ENCODE measurements at places on chromosomes 1 and 21.

DNA sequence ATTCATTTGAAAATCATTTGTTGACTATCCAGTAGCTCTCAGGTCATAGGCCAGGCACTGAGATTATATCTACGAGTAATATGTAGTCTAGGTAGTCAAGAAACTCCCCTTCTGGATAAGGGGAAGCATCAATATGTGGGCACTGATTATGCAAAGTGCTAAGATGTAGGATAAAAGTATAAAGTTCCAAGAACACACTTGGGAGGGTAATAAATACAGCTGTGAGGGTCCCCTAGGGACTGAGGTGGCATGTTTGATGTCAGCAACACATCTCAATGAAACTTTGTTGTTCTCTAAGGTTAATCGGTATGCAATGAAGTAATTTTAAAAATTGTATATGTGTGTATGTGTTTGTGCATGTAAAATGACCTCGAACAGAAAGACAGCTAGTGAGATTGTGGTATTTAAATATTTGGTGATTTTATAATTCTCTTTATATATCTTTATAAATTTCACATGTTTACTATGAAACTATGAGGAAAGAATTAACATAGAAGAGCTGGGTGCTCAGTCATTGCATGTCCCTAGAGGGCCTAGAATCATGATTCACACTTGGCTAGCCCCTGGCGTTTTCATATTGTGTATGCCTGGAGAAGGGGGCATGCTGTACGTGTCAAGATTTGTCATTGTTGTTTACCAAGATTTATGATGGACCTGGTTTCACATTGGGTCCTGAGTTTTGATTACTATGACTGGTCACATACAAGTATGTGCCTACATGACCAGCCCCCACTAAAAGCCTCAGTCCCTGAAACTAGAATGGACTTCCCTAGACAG is 140.1 kb upstream of the DUSP10 start:
- no peak for DNase-seq

DNA sequence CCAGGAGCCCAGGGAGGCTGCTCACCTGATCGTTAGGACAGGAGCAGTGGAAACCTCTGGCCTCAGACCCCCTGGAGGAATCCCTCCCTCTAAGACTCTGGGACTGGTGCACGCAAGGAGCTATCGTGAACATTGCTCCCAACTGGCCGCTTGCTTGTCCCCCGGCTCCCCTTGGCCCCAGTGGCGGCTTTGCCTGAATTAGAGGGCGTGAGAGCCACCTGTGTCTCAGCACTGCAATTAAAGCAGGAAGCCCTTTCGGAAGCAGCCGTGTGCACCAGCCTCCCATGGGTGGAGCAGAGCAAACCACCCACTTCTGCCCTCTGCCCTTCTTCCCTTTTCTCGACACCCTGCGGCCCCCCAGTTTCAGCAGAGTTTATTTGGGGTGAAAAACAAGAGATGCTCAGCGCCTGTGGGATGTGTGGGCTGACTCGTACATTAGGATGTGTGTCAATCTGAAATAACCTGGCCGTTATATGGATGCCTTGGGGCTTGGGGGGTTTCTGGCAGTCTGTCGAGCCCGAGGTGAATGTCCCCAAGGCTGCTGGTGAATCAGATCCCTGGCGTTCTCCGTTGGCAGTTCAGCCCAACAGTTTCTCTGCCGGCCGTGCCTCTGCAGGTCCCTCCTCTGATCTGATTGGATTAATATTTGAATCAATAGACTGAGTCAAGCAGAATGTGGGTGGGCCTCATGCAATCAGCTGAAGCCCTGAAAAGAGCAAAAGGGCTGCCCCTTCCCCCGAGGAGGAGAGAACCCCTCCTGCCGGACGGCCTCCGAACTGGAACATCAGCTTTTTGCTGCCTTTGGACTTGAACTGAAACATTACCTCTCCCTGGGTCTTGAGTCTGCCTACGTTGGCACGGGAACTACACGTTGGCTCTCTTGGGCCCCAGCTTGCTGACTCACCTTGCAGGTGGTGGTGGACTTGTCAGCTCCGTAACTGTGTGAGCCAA is 7.3 kb upstream of the UMODL1 start:
- DNase-seq = no peak

DNA sequence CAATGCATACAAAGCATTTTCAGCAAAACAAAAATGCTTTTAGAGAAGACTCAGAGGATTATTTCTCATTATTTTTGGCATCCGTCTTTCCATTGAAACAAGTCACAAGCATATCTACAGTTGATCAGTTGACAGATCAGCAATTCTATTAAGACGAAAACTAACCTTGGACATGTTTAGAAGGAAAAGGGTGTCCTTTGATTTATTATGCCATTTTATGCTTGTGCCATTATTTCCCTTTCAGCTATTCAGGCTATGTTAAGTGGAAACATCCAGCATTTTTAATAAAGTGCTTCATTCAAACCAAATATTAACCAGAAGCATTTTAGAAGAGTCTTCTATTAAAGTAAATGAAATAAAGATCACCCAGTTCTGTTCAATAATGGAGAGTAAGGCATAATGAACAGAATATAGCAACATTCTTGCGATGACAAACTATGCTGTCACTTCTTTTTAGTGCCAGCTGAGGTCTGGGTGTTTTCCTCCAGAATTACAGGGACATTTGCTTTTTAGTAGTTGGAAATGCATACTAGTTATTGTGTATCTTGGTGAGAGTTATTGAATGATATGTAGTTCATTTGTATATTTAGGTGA is 481.4 kb downstream of the PLA2G4A start:
- DNase-seq = no peak

- DNase-seq = no peak
Measured at GRCh38 chr21:16634515-16634914, 878.3 kb upstream of the CXADR start.

- DNase-seq = no peak
Measured at GRCh38 chr1:91757763-91758460, 128.0 kb downstream of the TGFBR3 start.

DNA sequence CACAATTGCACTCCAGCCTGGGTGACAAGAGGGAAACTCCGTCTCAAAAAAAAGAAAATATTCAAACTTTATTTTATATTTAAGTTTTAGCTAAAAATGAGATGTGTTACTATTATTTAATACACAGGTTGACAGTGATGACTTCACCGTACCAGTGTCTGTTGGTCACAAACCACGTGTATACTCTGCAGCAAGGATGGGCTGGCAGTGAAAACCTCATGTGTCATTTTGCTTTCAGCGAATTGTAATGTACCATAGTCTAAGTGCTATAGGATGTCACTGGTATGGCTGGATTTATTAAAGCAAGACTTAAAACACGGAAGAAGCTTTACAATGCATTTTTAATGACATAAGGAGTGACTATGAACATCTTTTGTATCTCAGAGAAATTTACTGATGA is 28.1 kb upstream of the NHLH2 start:
- no peak for DNase-seq

DNA sequence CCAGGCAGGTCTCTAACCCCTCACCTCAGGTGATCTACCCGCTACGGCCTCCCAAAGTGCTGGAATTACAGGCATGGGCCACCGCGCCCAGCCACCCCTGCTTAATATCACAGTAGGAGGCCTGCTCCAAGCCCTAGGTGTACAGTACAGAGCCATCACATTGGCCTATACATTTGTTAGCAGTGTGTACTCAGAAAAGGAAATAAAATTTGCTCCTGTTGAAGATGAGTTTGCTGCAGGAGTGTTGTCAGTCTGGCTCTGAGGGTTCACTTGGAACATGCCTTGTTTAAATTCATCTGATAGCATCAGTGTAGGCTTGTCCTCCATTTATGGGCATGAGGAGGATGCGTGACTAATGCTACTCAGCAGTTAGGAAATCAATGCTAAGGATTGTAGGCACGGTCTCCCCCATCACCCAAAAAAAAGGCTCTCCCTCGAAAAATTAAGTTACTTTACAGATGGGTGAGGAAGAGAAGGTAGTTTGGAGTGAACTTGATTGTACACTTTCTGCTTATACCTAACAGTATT is 4.6 kb upstream of the ENAH start:
- no peak for DNase-seq

DNA sequence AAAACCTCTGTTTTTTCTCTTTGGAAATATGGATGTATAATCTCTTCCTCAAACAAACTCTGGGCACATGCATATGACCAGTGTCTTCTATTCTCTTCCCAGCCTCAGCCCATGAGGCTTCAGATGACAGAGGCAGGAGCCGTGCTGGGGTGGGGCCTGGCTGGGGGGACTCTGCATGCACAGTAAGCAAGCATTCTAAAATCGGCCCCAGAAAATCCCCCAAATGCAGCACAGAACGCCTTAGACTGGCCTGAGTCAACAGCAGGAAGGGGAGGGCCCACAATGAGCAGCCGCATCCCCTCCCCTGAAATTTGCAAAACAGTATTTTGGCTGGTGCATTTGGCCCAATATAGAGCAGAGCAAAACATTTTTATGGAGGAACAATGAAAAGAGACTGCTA is 47.8 kb downstream of the ITPKB start:
- DNase-seq = no peak

DNA sequence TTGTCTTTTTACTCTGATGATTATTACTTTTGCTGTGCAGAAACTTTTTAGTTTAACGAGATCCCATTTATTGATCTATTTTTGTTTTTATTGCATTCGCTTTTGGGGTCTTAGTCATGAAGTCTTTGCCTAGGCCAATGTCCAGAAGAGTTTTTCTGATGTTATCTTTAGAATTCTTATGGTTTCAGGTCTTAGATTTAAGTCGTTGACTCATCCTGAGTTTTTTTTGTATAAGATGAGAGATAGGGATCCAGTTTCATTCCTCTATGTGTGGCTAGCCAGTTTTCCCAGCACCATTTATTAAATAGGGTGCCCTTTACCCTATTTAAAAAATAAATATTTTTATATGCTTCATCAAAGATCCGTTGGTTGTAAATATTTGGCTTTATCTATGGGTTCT is 13.2 kb downstream of the MAN1C1 start:
- no peak for DNase-seq

DNA sequence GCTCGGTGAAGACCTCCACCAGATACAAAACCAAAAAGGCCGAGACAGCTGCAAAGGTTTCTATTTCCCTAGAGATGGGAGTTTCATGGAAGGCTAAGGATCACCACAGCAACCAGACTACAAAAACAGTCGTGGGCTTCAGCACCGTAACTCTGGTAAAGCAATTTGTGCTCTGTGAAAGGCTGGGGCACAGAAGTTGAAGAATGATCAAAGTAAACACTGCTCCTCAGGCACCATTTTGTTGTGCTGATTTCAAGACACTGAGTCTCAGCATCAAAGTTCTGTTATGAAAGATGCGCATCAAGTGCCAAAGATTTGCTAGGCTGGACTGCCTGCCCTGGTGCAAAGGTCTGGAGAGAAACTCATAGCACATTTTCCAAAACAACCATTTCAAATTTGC is 116.2 kb downstream of the TGFBR3 start:
- no peak for DNase-seq

GRCh38 chr1:95888941-95889390 is 655.0 kb downstream of the RWDD3 start:
- no peak for DNase-seq

- DNase-seq = no peak
Measured at GRCh38 chr1:197471248-197471985, 203.4 kb downstream of the CRB1 start.

DNA sequence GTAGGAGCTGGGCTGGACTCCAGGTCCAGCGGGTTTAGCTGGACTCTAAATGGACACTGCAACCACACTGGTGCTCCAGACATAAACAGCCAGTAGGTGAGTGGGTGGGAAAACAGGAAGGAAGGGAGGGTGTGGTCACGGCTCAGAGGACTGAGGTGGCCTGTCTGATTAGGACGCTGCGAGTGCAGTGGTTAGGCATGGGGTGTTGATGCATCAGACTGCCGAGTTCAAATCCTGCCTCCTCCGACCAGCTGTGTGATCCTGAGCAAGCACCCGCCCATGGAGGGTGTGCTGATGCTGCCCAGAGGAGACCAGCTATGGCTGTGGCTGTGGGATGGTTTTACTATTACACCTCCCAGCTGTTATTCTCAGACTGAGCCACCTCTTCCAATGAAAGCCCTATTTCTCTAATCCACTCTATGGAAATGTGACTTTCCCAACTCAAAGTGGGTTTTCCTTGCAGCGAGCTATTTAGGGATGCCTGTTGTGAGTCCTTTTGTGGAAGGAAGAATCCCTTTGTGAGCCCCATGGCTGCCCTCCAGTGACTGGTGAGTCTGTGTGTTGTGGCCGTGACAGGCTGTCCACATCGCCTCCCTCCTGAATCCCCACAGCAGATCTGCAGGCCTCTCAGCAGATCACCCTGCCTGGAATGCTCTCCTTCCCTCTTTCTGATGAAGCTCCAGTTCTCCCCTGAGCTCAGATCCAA is 56.6 kb upstream of the EDN2 start:
- no peak for DNase-seq

- DNase-seq = no peak
Measured at GRCh38 chr1:108057541-108057940, 92.6 kb upstream of the VAV3 start.

DNA sequence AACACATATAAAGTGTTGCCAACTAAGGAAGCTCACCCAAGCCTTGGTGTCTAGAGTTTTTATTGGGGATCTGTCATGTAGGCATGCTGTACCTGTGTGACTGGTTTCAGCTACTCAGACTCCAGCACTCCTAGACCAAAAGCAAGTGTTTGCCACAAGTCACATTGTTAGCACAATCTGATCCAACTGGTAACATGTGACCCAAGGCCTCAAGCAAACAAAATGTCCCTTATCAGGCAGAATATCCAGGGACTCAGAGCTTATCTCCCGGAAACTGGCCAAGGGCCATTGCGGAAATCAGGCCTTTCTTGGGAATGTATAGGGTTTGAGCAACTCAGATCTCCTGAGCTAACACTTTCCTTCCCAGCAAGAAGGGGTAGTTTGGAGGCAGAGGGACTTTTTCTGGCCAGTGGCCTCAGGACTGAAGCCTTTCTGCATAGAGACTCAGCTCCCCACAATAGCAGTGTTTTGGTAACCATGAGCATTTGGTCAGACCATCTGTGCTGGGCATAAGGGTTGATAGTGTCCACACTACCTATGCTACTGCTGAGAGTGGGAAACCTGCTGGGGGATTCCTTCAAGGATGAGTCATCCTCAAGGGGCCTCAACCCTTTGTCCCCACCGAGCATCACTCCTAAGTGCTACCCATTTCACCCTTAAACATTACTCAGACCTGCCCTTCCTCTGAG is 29.6 kb downstream of the NHLH2 start:
- no peak for DNase-seq

GRCh38 chr1:107946794-107947193 is 18.2 kb downstream of the VAV3 start:
- no peak for DNase-seq
